H4 (cell line): ENCODE measurements at places on chromosomes 11 and 22.

DNA sequence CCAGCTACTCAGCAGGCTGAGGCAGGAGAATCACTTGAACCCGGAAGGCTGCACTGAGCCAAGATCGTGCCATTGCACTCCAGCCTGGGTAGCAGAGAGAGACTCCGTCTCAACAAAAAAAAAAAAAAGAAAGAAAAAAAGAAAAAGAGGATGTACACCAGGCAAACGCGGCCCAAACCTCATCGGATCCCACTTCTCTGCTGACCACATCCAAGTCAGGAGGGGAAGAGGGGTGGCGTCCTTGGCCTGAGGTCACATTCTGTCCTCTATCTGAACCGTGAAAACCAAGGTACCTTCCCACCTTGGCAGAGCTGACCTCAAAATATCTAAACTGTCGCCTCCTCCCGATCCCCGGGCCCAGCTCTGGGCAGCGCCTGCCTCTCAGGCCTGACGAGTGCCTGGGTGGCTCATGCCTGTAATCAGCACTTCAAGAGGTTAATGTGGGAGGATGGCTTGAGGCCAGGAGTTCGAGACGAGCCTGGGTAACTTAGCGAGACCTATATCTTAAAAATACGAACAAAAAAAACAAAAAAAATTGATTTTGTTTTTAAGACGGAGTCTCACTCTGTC lies 25.1 kb downstream of the RGL4 start:
- no peak for DNase-seq

GRCh38 chr11:73963861-73964260 lies 13.0 kb downstream of the DNAJB13 start:
- DNase-seq: no peak

GRCh38 chr22:39940757-39941305 lies 19.4 kb upstream of the TMA7B start:
- no peak for DNase-seq

DNA sequence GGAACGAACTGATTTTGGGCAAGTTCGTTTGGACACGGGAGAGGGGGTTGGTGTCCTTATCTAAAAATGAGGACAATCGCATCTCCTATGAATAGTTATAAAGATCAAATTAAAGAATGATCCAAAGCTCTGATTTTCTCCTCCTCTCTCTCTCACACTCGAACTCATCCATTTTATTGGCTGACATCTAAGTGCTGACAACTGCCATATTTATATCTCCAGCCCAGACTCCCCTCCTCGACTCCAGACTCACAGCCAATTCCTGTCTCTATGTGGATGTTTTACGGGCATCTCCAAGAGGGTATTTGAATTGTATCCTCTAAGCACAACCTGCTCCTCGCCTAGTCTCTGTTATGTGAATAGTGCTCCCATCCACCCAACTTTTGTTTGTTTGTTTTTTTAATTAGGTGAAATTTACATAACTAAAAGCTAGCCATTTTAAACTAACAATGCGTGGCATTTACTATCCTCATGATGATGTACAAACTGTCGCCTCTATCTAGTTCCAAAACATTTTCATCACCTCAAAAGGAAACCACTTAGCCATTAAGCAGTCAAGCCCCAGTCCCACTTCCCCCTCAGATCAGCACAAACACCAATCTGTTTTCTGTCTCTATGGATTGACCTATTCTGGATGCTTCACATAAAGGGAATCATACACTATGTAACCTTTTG lies 4.0 kb downstream of the SYN3 start:
- DNase-seq: no peak

DNA sequence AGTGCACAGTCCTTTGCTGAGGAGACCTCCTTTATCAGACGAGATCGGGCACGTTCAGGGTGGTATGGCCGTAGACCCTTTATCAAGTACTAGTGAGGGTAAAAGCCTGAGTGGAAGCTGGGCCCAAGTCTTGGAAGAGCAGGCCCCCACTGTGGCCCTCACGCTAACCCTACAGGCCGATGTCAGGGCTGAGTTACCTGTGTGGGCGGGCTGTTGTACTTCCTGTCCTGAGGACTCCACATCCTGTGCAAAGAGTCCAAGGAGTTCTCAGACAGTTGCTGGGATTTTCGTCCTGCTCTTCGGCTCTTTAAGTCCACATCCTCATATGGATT lies 34.9 kb downstream of the RPL27A start:
- no peak for DNase-seq

DNA sequence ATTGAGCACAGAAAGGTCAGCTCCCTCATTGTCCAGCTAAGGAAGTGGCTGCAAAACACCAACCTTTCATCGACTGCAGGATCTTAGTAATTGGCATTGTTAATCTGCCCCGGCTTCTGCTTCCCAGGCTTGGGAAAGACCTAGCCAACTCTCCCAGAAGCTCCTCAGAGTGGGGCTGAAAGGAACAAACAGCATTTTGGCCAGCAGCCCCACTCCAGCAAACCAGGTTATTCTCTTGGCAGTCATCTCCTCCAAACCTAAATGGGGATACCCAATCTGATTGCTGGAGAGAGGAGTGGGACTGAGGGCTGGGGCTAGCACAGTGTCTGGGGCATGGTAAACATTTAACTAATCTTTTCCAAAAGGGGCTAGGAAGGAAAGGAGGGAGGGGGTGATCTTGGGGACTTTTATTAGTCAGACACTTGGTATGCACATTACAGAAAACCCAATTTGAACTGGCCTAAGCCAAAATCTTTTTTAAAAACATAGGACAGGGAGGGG lies 294.4 kb downstream of the MN1 start:
- no peak for DNase-seq

- no peak for DNase-seq
Observed at GRCh38 chr11:116808262-116809175, 14.6 kb downstream of the APOA4 start.

DNA sequence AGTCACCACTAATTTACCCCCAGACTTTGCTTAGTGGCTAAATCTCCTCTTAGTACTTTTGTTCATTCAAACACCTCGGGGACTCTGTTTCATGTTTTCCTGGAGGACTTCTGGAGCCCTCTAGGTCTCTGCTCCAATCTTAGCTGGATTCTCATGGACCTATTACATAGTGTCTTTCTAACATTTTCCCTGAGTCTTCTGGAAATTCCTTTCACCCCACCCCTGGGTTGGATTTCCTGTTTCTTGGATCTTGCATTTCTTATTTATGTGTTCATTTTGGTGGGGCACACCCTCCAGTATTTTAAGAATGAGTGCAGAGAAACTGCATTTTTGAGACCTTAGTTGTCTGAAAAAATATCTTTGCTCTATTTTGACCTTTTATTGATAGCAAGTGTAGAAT lies 220.1 kb downstream of the BLID start:
- no peak for DNase-seq

GRCh38 chr11:47108214-47108613 lies 68.5 kb downstream of the ARFGAP2 start:
- no peak for DNase-seq

GRCh38 chr11:99920956-99921355 lies 766.1 kb upstream of the ARHGAP42 start:
- no peak for DNase-seq

GRCh38 chr11:63274776-63275175 lies 31.4 kb upstream of the SLC22A25 start:
- no peak for DNase-seq

DNA sequence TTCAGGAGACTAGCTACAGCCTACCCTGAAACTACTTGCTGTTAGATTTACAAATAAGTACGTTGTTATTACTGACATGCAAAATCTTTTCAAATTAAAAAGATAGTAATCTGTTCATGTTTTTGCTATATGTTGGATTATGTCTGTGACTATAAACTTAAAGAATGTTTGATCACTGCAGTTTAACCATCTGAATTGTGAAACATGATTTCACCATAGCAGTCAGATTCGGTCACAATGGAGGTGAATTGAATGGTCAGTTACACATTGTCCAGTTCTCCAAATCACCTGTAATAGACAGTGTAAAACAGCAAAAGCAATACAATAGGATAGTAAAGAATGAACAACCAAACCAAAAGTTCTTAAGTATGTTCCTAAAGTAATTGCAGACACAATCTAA lies 43.3 kb downstream of the CCDC83 start:
- no peak for DNase-seq

GRCh38 chr22:25869771-25870170 lies 127.8 kb downstream of the MYO18B start:
- no peak for DNase-seq

- no peak for DNase-seq
Observed at GRCh38 chr11:130145975-130146776, 13.4 kb upstream of the ST14 start.

GRCh38 chr22:20231514-20232236 lies 36.4 kb downstream of the RTN4R start:
- DNase-seq: no peak

DNA sequence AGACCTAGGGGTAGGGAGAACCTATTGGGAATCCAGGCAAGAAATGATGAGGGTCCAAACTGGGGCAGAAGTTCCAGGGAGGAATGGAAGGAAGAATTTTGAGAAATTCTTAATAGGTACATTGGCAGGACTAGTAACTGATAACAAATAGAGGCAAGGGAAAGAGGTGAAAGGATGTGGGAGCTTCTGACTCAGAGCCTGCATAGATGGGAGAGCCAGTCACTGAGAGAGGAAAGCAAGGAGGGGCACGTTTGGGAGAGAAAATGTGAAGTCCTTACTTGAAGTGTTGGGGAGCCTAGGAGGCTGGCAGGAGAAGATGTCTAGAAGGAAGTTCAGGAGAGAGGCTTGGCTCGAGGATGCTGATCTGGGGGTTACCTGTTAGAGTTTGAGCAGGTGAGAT lies 104.6 kb upstream of the NCAM1 start:
- DNase-seq: no peak

DNA sequence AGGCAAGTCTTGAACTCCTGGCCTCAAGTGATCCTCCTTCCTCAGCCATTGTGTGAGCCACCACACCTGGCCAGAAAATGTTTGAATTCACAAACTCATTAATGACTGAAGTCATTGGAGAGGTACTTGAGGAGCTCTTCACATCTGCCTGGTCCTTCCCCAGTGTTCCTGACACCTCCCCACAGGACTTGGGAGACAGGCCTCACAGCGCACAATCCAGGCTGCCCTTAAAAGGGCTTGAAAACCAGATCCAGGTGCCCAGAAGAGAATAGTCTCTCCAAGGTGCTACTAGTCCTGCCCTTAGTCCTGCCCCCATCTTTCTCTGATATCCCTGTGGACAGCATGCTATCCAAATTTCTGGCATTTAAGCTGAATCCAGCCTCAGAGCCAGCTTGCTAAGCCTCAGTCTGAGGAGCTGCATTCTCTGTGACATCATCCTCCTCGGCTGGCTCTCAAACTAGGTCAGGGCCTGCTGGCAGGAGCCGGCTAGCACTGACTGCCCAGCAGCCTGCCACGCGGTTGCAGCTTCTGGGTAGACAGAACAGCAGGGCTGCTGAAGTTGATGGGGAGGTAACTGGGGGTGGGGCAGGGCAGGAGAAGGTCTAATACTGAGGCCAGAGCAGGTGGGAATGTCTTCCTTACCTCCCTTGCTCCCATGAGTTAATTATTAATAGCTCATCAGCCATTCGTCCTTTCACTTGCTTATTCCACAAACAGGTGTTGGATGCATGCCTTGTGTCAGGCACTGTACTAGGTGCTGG lies 35.3 kb upstream of the NECTIN1 start:
- peak; percentile 48 for DNase-seq

DNA sequence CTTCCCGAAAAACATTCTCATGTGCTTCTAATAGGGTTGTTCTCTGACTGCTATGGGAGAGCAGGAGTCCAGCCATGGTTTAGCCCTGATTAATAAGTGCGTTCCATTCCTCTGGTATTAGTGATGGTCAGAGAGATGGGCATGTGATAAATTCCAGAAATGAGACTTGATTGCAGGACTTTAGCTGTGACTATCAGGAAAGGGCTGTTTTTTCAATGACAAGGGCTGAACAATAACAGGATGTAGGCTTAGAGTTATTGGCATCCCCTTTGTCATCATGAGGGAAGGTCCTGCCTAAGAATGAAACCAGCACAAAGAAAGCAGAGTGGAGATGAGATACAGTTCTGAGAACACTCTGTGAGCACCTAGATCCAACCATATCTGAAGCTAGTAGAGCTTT lies 494.6 kb downstream of the MIAT start:
- no peak for DNase-seq

DNA sequence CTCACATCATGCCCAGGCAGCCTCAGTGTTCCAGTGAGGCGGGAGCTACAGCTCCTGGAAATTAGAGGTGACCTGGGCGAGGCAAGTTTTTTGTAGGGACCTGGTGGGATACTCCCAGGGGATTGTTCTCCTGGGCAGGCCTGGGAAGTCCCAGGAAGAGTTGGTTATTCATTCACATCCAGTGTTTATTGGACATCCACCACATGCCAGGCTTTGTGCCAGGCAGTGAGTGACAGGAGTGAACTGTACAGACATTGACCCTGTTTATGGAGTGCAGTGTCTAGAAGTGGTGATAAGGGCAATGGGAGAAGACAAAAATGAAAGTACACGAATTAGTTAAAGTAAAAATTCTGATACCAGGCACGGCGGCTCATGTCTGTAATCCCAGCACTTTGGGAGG lies 29.4 kb downstream of the YWHAH start:
- DNase-seq: no peak

DNA sequence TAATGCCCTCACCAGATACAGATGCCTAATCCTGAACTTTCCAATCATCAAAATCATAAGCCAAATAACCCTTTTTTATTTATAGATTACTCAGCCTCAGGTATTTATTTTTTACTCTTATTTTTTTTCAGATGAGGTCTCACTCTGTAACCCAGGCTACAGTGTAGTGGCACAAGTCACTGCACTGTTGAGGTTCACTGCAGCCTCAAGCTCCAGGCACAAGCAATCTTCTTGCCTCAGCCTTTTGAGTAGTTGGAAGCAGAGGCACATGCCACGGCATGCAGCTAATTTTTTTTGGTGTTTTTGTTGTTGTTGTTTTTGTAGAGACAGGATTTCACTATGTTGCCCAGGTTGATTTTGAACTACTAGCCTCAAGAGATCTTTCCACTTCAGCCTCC lies 49.5 kb downstream of the TTC28 start:
- no peak for DNase-seq

DNA sequence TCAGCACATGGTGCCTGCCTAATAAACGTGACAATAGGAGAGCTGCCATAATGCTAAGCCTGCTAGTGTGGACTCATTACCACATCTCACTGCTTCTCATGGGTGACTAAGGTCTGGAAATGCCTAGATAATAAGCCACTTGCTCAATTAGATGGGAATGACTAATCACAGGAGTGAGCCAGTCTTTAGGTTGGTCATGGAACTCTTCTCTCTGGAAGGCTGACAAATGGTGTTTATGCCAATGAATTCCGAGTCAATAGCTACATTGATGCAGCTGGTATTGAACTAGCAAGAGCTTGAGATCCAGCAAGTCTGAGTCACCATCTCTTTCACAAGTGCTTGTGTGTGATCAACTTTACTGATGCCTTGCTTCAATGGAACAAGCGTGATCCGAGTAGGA lies 334.9 kb downstream of the OPCML start:
- no peak for DNase-seq

DNA sequence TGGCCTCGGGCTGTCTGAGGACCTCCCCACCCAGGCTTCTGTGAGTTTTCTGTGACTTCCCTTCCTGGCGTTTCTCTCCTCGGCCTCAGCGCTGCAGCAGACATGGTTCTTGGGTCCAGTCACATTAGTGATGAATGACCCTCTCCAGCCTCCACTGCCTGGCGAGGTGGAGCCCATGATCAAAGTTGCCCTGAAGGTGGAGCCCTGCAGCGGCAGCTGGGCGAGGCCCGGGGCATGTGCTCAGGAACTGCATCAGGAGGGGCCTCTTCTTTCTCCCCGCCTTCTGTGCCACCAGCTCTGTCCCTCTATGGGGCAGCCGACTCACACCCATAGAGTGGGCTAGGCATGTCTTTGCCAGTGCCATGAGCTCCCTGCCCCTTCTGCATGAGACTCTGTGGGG lies 1079.7 kb downstream of the TBC1D22A start:
- DNase-seq: no peak
